ENCODE measurements at places on chromosomes 1 and 21.

GRCh38 chr1:43705982-43706597, 1.2 kb upstream of the ST3GAL3 start:
- DNase-seq: no peak

- DNase-seq: no peak
These were observed 1260.7 kb downstream of the PLA2G4A start for GRCh38 chr1:188089461-188089860.

- DNase-seq: no peak
These were observed 27.5 kb downstream of the COA6 start for GRCh38 chr1:234400773-234401172.

DNA sequence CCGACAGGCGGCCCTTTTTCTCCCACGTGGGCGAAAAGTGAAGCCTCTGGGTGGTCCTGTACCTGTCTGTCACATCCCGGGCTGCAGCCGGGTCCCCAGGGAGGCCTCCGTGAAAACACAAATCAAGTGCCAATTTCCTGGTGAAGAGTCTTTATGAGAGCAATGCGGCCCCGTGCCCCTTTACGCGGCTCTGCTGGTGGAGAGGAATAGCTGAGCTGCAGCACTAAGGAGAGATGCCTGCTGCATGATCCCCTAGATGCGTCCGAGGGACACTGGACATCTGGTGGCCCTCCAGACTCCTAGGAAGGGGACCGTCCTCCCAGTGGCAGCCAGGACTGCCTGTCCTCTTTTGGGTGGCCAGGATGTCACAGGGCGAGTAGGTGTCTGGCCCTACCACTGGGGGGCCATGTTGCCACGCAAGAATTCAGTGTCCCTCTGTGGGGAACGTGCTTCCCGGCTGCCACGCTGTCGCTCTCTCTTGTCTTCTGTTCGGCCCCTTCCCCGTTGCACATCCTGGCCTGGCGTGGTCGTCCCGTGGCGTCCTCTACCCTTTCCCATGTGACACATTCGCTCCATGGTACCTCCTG, 38.7 kb downstream of the COL18A1 start:
- DNase-seq: no peak

- no peak for DNase-seq
These were observed 1.1 kb upstream of the SLC27A3 start for GRCh38 chr1:153774026-153774595.

DNA sequence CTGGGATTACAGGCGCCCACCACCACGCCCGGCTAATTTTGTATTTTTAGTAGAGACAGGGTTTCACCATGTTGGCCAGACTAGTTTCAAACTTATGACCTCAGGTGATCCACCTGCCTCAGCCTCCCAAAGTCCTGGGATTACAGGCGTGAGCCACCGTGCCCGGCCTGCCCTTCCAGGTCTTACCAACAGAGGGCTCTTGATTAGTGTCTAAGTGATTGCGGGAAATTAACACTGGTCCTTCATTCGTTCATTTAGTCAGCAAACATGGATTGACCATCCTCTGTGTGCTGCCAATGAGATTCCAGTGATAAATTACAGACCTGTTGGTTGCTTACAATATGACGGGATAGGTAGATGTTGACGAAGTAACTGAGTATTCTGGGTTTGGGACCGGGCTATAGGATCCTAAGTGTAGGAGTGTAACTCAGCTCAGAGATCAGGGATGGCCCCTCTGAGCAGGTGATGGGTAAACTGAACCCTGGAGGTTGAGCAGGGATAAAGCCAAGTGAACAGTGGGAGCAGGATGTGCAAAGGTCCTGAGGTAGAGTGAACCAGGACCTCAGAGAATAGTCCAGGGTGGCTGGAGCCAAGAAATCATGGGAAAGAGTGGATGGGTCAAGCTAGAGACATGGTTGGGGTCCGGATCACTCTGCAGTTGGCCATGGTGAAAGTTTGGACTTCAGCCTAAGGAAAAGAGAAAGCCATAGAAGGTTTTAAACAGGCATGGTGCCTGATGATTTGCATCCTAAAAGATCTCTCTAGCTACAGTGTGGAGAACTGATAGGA, 171.2 kb downstream of the KAZN start:
- no peak for DNase-seq

DNA sequence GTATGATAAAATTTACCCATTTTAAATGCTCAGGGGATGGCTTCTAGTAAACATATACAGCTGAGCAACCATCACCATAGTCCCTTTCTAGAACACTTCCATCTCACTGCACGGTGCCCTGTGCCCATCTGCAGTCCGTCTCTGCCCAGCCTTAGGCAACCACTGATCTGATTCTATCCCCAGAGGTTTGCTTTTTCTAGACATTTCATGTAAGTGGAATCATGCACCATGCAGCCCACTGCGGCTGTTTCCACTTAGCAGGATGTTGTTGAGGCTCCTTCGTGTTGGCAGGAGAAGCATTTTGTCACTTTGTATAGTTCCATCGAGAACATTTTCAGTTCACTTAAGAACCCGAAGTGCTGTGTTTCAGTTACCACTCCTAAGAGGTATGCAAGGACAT, 27.8 kb upstream of the VAMP3 start:
- DNase-seq: no peak

- no peak for DNase-seq
These were observed 93.0 kb upstream of the TENT5C start for GRCh38 chr1:117512728-117513321.

DNA sequence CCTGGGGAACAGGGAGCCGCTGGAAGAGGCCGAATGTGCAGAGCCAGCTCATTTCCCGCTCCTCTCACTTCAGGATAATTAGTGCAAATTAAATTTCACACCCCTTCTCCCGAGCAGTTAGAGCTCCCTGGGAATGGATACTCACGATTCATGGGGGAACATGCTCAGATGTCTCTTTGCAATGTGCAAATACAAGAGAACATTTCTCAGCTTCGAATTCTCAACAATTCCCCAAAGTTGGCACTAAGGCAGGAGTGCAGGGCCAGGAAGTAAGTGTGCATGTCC, 54.9 kb downstream of the CAMK2N1 start:
- DNase-seq: no peak

GRCh38 chr1:30011970-30012369, 711.4 kb downstream of the MATN1 start:
- DNase-seq: no peak

DNA sequence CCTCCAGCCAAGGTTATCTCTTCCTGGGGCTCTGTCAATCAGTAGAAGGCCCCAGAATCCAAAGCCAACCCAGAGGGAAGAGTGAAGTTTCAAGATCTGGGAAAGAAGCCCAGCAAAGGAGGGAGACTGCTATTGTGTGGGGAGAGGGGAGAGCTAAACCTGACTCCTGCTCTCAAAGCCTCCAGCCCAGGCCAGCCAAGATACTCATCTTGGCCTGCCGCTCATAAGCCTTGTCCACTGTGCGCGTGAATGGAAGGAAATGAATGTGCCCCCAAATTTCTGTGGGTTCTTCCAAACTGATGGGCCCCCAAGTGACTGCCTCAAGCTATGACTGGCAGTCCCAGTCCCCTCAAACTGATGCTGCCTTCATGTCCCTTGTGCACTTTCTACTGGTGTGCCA, 2.0 kb downstream of the PLXNA2 start:
- no peak for DNase-seq

- DNase-seq: no peak
These were observed 163.2 kb upstream of the LRRC7 start for GRCh38 chr1:69404486-69404885.

GRCh38 chr1:185406006-185406690, 89.1 kb upstream of the IVNS1ABP start:
- DNase-seq: no peak

- DNase-seq: no peak
These were observed 64.8 kb downstream of the DHRS3 start for GRCh38 chr1:12552951-12553921.

DNA sequence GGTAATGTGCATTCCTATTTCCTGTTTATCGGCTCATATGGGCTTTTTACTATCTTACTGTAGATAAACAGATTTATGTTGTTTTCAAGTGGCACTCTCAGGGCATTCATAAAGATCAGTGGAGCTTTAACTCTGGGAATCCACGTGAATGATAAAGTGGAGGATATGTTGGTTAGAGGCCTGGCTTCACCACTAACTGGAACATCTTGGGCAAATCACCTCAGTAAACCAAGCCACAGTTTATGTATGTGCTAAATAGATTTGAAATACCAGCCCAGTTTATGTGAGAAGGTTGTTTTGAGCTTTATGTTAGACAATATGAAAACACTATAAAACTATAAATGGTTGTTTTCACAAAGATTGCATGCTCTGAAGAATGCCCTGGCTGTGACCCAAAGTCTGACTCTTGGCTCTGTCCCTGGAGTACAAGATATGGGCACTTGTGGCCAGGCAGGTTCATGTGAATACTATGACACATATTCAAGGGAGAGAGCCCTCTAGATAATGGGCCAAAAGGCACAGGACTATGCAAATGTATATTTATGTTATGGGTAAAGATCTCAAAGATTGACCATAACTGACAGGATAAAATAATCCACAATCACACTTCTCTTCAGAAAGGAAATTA, 36.7 kb downstream of the FAM163A start:
- no peak for DNase-seq

GRCh38 chr1:61253059-61253735, 170.8 kb downstream of the NFIA start:
- no peak for DNase-seq

DNA sequence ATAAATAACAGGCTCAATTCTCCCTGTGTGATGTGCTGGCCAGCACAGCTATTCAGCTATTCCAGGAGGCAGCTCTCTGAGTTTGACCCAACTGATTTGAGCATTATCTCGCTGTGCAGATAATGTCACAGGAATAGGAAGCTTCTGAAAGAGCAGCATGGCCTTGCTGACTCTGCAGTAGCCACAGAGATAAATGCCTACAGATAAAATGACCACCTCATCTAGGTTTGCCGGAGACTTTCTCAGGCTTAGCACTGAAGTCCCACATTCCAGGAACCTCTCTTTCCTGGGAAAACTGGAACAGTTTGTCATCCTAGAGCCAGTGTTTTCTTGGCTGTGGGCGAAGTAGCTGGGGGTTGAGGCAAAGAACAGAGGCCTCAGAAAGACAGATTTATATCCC, 98.9 kb downstream of the MRPL39 start:
- DNase-seq: no peak

DNA sequence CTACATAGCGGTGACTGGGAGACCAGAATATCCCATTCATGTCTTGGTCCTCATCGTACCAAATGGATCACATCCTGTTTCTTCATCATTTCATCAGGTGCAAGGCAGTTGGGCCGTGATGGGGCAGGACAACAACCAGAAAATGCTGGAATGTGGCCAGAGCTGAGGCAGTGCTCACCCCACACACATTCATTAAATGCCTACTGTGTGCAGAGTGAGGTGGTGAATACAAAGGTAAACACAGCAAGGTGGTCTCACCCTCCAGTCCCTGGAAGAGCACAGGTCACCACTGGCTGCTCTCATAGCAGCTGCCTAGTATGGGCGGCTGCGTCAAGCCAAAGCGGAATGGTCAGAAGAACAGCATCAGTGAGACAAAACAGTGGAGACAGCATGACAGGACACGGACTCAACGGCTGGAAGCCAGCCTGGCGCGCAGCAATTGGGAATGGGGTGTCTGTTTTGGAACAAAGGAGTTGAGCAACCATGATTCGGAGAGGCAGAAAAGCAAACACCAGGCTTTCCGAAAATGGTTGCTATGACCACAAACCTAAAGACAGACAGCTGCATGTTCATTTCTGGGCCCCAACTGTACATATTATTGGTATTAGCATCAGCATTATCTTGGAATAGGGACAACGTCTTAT, 5.6 kb upstream of the ADAMTSL4 start:
- no peak for DNase-seq

GRCh38 chr1:214640431-214641213, 37.6 kb downstream of the CENPF start:
- DNase-seq: no peak

DNA sequence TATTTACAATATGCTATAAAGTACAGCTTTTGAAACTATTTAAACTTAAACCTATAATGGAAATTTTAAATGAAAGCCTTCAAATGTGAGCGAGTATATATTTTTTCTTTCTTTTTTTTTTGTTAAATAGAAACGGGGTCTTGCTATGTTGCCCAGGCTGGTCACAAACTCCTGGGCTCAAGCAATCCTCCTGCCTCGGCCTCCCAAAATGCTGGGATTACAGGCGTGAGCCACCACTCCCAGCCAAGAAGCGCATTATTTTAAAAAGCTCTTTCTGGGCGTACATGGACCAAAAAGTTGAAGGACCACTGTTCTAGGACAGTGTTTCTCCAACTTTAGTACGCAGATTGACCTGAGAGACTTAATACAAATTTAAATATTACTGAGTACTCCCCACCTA, 87.5 kb downstream of the TRIM33 start:
- no peak for DNase-seq

- no peak for DNase-seq
These were observed 259.9 kb downstream of the HHIPL2 start for GRCh38 chr1:222288053-222288452.

GRCh38 chr1:19028110-19028509, 71.6 kb upstream of the IFFO2 start:
- no peak for DNase-seq

DNA sequence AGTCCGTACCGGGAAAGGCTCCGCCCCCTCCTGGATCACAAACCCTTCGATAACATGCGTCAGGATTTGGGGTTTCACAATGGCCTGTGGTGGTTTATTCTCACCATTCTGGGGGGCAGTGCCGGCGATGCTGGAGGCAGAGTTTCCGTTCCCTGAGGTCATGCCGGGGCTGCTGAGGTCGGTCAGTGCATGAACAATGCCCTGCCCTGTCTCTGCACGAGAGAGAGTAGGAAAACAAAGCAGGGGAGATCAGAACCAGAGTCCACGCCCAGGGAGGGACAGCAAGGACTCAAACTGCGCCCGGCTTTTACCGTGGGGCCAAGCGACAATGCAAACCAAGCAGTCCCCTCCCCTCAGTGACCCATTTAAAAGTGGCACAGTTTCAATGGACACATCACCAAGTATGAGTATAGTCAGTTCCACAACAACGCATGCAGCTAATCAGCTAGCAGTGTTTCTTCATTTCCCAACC, 13.2 kb upstream of the A3GALT2 start:
- DNase-seq: no peak

GRCh38 chr21:17585875-17586450, 26.7 kb downstream of the BTG3 start:
- no peak for DNase-seq

DNA sequence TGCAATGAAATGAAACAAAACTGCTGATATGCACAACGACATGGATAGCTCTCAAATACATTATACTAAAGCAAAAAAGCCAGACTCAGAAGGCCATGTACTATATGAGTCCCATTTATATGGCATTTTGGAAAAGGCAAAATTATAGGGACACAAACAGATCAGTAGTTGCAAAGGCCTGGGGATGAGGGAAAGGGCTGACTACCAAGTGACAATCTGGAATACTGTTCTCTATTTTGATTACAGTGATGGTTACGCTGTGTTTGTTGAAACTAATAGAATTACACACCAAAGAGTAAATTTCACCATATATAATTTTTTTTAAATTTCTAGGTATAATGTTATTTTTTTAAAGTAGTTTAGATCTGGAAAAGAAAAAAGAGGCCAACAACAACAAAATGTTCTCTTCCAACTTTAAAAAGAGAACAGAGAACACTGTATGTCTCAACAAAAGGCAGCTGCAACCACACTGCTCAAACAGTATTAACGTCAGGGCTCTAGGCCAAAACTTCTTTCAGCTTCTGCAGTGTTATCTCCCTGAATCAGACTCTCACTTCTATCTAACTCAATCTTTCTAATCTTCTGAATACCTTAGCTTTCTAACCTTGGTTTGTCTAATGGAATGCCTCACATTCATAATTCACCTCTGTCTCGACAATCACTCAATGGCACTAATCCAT, 75.8 kb downstream of the FOXJ3 start:
- no peak for DNase-seq

GRCh38 chr1:160797271-160797709, 1.3 kb downstream of the LY9 start:
- DNase-seq: no peak

GRCh38 chr1:62229468-62229867, 34.8 kb downstream of the L1TD1 start:
- DNase-seq: no peak

All from mesothelial cell of epicardium (in vitro differentiated cells).